ENCODE measurements at places on chromosomes 16 and 17.

DNA sequence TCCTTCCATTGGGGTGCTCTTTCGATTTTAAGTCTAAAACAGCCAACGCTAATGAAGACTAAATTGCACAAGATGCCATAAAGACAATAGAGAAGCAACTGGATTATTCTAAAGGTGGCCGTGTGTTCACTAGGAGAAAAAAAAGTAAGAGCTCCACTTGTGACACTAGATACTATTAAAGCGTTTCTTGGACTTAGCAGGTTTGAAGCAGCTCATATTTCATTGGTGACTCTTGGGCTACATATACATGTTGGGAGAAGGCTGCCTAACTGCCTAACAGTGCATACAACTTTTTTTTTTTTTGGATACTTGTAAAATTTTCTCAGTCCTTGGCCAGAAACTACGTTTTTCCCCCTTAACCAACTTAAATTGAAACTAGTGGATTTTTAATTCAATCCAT lies 111.8 kb upstream of the NOG start:
- no peak for DNase-seq

- DNase-seq, result no peak
Measured at GRCh38 chr17:34254651-34255380, at the start of gene CCL2. Gene CCL2 (plus strand): TSS chr17:34255285. CDS start chr17:34255350, 65 bp downstream.

DNA sequence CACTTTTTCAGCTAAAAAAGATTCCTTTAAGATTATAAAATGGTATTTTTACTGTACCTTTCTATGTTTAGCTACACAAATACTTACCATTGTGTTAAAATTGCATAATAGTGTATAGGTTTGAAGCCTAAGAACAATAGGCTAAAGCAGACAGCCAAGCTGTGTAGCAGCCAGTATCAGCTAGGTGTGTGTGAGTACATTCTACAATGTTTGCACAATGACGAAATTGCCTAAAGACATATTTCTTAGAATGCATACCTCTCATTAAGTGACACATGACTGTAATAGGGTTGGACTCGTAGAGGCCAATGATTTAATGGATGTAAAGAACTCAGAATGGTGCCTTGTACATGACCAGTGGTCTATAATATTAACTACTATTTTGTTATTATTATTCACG lies 1.9 kb upstream of the MT1B start:
- DNase-seq, result no peak

DNA sequence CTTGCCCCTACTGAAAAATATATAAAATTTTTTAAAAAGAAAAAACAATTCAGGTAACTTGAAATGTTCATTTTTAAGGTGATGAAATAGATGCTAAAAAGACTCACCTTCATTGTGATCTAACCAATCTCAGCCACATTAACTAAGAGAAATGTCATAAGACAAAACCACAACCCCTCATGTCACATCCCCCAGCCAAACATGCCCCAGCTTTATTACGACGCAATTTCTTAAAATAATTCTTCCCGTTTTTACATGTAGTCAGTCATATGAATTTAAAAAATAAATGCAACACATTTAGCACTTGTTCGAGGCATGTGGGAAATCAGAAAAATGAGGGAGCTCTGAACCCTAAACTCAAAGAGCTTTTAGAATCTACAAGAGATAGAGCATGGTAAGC lies 9.5 kb downstream of the AMFR start:
- no peak for DNase-seq

DNA sequence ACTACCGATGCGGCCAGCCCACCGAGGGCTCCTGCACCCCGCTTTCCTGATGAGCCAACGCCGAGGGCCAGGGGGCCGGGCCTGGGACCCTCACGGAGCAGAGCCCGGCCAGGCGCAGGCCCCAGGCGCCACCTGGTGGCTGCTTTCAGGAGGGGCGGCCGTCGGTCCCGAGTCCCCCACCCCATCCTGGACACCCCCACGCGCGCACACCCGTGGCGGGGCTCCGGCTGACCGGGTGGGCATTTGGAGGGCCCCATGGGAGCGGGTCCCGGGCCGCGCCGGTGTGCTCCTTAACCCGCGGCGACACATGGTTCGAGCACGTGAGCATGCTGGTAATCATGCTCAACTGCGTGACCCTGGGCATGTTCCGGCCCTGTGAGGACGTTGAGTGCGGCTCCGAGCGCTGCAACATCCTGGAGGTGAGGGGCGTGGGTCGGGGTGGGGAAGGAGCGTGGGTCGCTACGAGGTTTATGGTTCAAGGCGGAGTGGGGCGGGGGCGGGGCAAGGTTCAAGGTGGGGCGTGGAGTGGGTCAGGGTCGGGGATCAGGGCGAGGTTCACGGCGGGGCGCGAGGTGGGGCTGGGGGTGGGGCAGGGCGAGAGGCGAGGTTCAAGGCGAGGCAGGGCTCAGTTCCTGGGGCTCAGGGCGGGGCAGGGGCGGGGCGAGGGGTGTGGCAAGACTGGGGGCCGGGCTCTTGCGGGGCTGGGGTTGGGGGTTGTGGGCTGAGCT lies 30.2 kb downstream of the TPSG1 start:
- no peak for DNase-seq

- no peak for DNase-seq
Measured at GRCh38 chr16:29943846-29944799, 17.8 kb upstream of the TMEM219 start.

DNA sequence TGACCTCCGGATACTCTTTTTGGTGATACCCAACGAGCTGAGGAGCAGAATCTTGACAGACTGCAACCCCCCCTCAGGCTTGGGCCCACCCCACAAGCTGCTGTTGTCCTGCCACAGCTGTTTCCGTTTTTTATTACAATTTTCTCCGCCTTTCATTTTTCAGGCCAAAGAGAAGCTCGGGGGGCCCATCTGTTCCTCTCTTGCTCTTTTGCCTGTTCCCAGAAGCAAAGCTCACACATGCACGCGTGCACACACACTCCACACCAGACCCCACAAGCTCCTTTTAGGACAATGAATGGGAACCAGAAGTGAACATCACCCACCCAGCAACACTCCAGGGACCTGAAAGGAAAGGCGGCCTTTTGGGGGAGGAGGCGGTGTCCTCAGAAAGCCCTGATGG lies 16.3 kb downstream of the SOX9 start:
- no peak for DNase-seq

DNA sequence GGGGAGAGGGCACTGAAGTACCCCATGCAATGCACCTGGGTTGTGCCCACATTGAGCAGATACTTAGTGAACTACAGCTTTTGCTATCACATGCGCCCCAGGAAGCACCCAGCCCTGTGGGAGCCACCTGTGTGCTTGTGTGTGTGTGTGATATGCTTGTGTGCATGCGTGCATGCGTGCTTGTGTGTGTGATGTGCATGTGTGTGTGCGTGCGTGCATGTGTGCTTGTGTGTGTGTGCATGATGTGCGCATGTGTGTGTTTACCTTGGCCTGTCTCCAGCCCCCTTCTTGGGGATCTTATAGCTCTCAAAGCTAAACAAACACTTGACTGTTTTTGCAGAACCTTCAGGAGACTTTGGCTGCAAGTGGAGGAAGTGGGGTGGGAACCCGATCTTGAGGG lies 841 bp downstream of the C16orf89 start:
- DNase-seq, result no peak

DNA sequence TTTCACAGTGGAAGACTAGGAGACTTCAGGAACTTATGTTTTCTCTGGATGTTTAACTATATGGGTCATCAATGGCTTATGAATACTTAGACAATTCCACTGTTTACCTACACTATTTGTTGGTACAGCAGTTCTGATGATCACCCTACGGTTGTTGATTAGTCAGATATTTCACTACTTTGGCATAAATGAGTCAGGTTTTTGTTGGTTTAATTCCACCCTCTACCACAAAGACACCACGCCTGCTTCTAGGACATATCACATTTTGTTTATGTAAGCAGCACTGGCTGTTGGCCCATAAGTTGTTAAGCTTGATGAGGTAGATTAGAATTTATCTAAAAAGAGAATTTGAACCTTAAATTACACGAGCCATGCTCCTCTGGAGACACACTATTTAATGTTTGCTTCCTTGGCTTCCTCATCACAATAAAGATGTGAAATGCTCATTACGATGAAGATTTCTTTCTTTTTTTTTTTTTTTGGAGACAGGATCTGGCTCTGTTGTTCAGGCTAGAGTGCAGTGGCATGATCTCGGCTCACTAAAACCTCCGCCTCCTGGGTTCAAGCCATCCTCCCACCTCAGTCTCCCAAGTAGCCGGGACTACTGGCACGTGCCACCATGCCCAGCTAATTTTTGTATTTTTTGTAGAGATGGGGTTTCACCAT lies 4.3 kb downstream of the GDE1 start:
- DNase-seq, result no peak

DNA sequence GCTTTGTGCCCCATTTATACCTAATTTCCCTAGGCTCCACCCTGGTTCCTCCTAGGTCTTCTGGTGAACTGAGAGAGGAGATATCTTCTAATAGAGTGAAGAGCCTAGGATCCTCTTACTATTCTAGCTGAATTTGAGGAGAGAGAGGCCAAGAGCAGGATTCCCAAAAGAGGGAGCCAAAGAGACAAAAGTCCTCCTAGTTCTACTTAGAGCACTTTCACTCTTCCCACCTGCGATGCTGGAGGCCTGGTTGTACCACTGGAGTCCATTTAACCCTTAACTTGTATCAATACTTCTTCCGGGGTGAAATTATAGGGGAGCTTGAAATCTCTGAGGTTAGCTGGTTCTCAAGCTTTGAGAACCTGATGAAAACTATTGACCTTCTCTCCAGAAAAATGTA lies 3.4 kb upstream of the SSH2 start:
- DNase-seq, result no peak

GRCh38 chr17:60641810-60642220 lies 35.8 kb upstream of the BCAS3 start:
- peak; percentile 31 for DNase-seq

DNA sequence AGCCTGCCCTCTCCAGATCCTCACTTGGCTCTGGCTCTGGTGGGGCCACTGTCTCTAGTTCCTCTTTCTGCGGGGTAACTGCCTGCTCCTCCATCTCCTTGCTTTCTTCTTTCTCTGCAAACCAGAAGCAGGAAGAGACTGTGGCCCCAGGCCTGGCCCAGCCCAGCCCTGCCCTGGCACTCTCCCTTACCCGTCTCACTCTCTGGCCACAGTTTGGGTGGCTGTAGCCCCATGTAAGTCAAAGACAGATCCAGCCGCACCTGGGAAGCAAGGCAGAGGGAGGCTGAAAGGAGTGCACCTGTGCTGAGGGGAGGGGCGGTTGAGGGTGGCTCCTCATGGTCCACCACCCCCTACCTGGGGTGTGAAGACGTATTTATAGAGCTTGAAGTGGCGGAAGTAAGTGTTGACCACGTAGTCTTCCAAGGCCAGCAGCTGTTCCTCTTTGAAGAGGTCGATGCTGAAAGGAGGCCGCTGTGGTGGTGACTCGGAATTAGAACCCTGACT lies 2.8 kb downstream of the CFAP119 start:
- DNase-seq, result no peak

DNA sequence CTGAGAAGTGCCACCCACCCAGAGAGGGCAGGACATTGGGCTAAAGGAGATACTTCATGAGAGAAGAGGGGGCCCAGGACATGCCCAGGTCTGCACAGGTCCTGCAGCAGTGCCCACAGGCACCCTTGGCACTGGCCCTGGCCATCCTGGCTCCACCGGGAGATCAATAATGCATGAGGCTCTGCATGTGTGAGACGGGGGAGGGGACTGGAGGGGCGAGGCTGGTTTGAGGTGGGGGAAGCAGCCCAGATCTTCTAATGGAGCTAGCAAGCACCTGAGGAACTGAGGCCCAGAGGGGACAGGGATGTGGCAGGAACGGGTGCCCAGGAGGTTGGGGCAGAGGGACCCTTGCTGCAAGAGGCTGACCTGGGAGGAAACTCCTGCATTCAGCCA lies 567 bp downstream of the OSBPL7 start:
- DNase-seq, result no peak

DNA sequence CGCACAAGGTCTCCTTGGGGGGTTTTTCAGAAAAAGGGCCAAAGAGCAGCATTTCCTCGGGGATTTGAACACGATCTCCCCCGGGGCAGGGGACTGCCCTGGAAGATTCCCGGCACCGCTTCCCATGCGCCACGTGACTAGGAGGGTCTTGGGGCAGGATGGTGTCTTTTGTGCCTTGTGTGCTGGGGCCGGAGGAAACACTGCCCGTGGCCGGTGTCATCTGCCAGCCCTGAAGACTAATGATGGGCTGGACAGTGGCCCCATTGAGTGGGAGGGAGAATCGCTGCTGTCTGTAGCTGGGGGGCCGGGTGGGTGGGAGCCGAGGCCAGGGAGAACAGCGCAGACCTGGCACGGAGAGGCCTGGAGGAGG lies 315.1 kb downstream of the SEC14L1 start:
- DNase-seq, result no peak

GRCh38 chr16:29025218-29025617 lies 40.4 kb downstream of the LAT start:
- DNase-seq, result no peak

DNA sequence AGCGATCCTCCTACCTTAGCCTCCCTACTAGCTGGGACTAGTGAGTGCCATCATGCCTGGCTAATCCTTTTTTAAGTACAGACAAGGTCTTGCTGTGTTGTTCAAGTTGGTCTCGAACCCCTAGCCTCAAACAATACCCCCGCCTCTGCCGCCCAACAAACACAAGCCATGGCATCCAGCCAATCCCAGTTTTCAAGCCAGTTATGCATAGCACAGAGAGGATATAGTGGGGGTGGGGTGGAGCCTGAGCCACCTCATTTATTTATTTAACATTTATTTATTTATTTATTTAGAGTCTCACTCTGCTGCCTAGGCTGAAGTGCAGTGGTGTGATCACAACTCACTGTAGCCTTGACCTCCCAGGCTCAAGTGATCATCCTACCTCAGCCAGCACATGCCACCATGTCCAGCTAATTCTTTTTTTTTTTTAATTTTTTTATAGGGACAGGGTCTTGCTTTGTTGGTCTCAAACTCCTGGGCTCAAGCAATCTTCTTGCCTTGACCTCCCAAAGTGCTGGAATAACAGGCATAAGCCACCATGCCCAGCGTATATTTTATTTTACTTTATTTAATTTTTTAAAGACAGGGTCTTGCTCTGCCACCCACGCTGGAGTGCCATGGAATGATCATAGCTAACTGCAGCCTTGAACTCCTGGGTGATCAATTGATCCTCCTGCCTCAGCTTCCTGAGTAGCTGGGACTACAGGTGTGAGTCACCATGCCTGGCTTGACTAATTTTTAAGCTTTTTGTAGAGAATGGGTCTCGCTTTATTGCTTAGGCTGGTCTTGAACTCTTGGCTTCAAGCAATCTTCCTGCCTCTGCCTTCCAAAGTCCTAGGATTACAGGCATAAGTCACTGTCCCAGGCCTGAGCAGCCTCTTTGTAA lies 26.2 kb upstream of the KLHL11 start:
- no peak for DNase-seq

DNA sequence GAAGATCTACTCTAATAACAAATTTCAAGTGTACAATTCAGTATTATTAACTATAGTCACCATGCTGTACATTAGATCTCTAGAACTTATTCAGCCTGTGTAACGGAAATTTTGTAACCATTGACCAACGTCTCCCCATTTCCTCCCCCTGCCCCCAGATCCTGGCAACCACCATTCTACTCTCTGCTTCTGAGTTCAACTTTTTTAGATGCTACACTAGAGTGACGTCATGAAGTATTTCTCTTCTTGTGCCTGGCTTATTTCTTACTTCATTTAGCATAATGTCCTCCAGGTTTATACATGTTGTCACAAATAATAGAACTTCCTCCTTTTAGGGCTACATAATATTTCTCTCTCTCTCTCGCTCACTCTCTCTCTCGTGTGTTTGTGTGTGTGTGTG lies 157.5 kb downstream of the ANKFN1 start:
- DNase-seq, result no peak

- DNase-seq, result no peak
Measured at GRCh38 chr16:47927330-47927729, 228.5 kb downstream of the ABCC12 start.

- no peak for DNase-seq
Measured at GRCh38 chr16:2501946-2502895, 11.5 kb upstream of the ATP6V0C start.

- DNase-seq, result no peak
Measured at GRCh38 chr17:1975573-1975972, 49.6 kb downstream of the RTN4RL1 start.

Measured in stimulated activated CD4-positive, alpha-beta T cell treated with anti-CD3 and anti-CD28 coated beads, TNF-alpha, amount 100 ng/mL, for 48 hours (primary cell).